NCI-H1092 treated with DMSO at 0.1 percent for 48 hours (cell line): ENCODE measurements at places on chromosomes 1 and 21.

DNA sequence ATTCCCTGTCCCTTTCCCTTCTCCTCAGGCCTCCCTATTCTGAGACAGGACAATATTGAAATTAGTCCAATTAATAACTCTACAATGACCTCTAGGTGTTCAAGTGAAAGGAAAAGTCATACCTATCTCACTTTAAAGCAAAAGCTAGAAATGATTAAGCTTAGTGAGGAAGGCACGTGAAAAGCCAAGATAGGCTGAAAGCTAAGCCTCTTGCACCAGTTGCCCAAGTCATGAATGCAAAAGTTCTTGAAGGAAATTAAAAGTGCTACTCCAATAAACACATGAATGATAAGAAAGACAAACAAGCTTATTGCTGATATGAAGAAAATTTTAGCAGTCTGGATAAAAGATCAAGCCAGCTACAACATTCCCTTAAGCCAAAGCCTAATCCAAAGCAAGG lies 3.8 kb upstream of the MAP3K21 start:
- no peak for DNase-seq

GRCh38 chr1:32336591-32336932 lies 529 bp upstream of the MARCKSL1 start:
- DNase-seq = no peak

DNA sequence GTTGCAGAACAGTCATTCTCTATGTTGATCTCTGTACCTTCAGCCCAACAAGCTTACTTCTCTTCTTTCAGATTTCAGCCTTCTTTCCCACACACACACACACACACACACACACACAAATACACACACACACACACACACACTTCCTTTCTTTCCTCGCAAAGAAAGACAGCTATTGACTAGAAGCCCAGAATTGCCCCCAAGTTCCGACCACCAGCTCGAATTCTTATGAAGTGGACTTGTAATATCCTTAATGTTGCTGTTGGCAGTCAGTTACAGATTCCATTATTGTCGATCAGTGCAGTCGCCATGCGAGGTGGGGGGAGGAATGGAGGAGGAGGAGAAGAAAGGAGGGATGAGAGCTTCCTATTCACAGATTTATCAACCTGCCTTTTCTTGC lies 125.5 kb downstream of the CLEC20A start:
- DNase-seq = no peak

GRCh38 chr1:241542199-241542907 lies 10.2 kb downstream of the KMO start:
- no peak for DNase-seq

DNA sequence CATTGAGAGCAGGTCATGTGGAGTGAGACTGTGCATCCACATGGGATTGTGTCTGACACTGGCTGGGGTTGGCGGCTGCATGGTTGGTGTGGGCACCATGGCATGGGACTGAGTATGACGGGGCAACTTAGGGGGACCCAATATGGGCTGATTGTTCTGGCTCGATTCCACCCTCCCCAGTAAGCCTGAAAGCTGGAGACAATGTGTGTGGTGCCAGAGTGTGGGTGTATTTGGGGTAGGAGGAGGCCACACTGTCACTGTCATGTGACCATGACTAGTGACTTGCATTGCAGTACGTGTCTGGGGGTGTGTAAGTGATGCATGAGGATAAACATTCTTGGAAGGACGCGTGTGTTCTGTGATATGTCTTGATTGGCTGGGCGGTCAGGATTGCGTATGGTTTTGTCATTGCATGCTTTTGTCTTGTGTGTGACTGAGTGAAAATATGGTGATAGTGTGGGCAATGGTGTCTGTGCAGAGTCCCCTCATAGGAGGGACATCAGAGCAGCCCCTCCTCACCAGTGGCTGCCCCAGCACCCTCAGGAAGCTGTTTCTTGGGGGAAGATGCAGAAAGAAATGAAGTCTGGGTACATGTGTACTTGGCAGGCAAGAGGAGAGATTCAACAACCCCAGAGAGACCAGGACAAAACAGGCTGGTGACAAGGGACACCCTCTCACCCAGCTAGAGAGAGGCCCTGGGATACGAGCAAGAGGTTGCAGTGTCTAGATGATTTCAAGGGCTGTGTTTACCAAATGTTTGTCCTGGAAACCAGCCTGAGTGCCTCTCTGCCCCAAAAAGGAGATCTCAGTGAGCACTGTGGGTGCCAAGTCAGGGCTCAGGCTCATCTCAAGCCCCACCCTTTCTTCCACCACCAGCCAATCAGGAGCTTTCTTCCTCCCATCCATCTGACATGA lies 36.3 kb downstream of the SDC3 start:
- DNase-seq = no peak

DNA sequence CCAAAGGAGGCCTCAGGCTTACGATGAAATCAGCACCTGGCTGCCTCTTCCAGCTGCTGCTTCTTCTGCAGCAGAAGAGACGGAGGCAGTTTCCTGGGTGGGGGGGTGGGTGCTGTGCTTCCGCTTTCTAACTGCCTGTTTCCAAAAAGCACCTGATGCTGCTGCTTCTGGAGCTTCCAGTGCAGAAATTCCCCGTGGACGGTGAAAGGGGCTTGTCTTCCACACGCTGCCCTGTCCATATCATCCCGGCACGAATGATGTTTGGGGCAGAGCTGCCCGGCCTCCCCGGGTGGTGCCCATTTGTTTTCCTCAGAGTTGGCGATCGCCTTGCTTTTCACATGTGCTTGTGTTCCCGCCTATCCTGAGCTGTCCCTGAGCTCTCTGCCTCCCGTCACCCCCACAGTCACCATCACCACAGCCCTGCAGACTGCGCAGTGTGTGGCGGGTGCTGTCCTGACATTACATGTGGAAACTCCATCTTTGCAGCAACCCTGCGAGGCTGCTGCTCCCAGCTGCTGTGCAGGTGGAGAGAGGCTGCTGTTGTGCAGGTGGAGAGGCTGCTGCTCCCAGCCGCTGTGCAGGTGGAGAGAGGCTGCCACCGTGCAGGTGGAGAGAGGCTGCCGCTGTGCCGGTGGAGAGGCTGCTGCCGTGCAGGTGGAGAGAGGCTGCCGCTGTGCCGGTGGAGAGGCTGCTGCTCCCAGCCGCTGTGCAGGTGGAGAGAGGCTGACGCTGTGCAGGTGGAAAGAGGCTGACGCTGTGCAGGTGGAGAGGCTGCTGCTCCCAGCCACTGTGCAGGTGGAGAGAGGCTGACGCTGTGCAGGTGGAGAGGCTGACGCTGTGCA lies 1.8 kb downstream of the TTLL10 start:
- DNase-seq = no peak

GRCh38 chr1:30422251-30422650 lies 301.1 kb downstream of the MATN1 start:
- no peak for DNase-seq

DNA sequence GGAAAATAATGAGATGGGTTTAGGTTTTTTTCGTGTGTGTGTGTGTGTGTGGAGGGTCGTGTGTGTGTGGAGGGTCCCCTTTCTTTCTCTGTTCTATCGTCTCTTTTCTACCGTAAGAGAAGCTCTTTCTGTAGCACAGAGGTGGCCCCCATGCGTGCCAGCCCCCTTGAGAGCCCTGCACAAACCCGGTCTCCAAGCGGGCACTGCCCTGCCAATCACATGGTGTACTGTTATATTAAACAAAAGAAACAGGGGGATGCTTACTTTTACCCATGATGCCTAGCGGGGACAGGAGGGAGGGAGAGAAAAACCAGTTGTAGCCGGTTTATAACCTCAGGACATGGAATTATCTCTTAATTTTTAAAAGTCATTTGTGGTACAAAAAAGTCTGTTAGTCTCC lies 41.0 kb downstream of the GATAD2B start:
- peak; percentile 96 for DNase-seq

DNA sequence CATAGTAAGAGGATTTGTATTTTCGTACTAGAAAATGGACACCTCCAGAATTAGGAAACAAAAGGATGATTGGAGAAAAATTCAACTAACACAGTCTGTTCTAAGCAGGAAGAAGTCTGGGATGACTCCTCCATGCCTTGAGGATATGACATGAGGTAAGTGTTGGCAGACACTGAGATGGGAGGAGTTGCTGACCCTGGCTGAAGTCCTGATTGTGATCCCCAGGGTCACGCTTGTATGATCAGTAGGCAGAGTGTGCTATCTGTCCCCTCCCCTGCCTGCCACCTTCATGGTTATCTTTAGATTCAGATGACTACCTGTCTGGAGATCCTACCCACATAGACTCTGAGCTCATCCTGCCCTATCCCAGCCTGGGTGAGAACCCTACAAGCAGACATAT lies 249.1 kb downstream of the C1orf94 start:
- DNase-seq = no peak

DNA sequence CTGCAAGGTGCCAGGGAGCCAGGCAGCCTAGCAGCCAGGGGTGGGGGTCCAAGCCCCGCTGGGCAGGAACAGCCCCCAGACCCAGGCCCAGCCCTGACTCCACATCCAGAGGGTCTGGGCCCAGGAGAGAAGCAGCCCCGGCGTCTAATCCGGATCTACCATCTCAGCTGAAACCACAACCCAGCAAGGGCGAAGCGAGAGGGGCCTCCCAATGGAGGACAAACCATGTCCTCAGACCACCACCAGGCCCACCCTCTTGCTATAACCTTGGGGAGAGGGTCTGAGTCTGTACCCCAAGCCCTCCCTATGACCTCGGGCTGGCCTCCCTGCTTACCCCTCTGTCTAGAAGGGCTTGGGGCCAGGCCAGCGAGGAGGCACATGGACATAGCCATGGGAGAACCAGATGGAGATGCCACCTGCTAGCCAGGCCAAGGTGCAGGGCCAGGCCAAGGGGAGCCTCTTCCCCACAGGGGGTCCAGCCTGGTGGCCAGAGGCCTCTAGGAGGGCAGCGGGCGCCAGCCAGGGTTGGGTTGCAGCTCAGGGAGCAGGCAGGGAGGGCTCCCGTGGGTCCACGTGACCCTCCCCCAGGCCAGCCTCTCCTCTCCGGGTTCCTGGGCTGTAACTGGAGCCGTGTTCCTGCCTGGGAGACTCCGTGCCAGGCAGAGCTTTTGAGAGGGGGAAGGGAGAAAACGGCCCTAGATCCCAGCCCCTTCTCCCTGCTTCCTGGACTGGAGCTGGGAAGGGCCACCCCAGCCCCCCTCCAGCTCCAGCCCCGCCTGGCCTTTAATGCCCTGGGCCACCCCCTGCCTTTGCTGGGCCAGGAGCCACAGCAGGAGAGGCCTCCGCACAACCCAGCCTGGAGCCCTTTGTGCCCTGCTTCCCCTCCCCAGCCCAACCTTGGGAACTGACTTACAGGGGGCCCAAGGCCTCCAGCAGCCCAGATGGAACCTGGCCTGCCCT lies 2.5 kb downstream of the WNT9A start:
- DNase-seq = peak; percentile 62

DNA sequence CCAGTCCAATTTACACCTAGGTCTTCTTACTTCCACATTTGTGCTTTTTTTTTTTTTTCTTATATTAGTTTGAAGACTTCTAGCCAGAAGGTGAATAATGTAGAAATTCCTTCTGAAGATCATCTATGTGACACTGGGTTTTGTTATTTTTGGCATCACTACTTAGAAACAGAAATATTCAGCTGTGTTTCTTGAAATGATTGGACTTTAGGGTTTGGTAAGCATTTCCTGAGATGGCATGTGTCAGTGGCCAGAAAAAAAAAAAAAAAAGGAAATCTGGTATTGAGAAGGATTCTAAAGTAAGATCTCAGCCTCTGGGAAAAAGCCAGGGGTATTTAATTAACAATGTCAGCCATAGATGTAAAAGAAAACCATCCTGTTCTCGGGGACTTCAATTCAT lies 43.4 kb upstream of the LRRC8C start:
- no peak for DNase-seq

GRCh38 chr1:199700551-199700950 lies 327.0 kb upstream of the NR5A2 start:
- no peak for DNase-seq

- peak; percentile 26 for DNase-seq
These were observed 1.2 kb upstream of the C1orf198 start for GRCh38 chr1:230869500-230869899.

DNA sequence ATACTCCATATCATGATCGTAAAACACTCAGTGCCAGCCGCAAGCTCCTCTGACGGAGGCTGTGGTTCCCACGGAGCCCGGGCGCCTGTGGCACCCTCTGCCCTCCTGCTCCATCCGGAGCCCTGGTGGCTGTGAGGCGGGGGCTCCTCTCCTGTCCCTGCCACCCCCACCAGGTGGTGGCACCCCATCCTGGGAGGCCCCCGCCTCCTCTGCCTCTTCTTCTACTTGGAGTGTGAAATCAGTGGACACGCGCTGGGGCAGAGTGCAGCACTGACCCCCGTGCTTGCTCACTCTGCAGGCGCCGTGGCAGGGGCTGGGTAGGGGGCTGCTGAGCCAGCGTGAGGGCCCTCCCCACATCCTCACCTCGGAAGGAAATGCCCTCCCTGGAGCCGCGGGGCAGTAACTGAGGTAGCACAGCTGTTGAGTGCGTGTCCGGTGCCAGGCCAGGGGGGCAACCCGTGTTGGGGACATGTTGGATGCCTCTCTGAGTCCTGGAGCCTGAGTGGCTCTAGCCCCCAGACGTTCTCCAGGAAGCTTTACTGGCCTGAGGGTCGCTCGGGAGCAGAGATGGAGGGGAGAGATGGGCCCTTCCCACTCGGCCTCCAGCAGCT lies 58.7 kb upstream of the ABCG1 start:
- DNase-seq = no peak

- no peak for DNase-seq
These were observed 96.3 kb upstream of the ACTL8 start for GRCh38 chr1:17658837-17659236.

- no peak for DNase-seq
These were observed 141.0 kb upstream of the TNR start for GRCh38 chr1:175884369-175884768.

DNA sequence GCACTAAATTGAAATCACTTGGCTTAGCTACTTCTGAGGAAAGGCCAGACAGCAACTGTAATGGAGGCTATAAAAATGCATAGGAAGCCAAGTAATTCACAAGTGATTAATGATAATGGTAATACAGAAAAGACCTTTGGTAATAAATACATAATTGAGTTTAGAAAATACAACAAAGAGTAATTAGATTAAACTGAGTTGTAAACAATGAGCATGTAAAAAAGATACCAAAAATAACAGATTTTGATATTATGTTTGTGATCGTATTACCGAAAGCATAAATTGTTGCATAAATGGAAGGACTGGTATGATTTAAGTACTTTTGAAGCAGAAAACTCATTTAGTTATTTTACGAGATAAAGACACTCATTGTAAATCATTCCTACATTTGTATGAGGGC lies 556.7 kb upstream of the TMPRSS15 start:
- DNase-seq = no peak
